ENCODE measurements at places on chromosomes 12 and 14. TPM values are rescaled to one million over a fixed set of nuclear protein-coding genes. Genes with fewer than 3 reads are reported as not detected.

RNF41 gene
- polyA plus RNA-seq: 51.7 TPM

TMEM120B gene
- polyA plus RNA-seq: 10.6 TPM

AVPR1A gene
- not detected for polyA plus RNA-seq

GALNT16 gene
- polyA plus RNA-seq: 0.07 TPM

ANKS1B gene
- polyA plus RNA-seq: not detected

LIMA1 gene
- polyA plus RNA-seq: 167 TPM

SDR9C7 gene
- not detected for polyA plus RNA-seq

ATL1 gene
- 9.7 TPM for polyA plus RNA-seq

CLEC4D gene
- not detected for polyA plus RNA-seq

PWP1 gene
- 223 TPM for polyA plus RNA-seq

KRT1 gene
- polyA plus RNA-seq: not detected

PPP1R1A gene
- not detected for polyA plus RNA-seq

ZNF891 gene
- polyA plus RNA-seq: 0.20 TPM

SLCO1C1 gene
- not detected for polyA plus RNA-seq

KCNC2 gene
- polyA plus RNA-seq: not detected

TMEM63C gene
- 2.7 TPM for polyA plus RNA-seq

TBC1D30 gene
- polyA plus RNA-seq: 0.49 TPM

MUCL1 gene
- 1.7 TPM for polyA plus RNA-seq

AICDA gene
- not detected for polyA plus RNA-seq

IL22 gene
- polyA plus RNA-seq: not detected

MYF5 gene
- polyA plus RNA-seq: not detected

TSHR gene
- polyA plus RNA-seq: not detected

FAM90A1 gene
- polyA plus RNA-seq: not detected

PRB2 gene
- polyA plus RNA-seq: 0.09 TPM

TSPAN19 gene
- 0.09 TPM for polyA plus RNA-seq

TAS2R14 gene
- polyA plus RNA-seq: 0.39 TPM

CPNE6 gene
- polyA plus RNA-seq: not detected

SCNN1A gene
- polyA plus RNA-seq: 174 TPM

DLGAP5 gene
- 18.1 TPM for polyA plus RNA-seq

LRIG3 gene
- polyA plus RNA-seq: 28.7 TPM

PIWIL1 gene
- not detected for polyA plus RNA-seq

DGKA gene
- polyA plus RNA-seq: 195 TPM

PLA2G1B gene
- polyA plus RNA-seq: not detected

HVCN1 gene
- polyA plus RNA-seq: not detected

IL31 gene
- not detected for polyA plus RNA-seq

All from mammary epithelial cell (primary cell).